ENCODE measurements at places on chromosomes 11 and 22. TPM values are rescaled to one million over a fixed set of nuclear protein-coding genes. Genes with fewer than 3 reads are reported as not detected.

OR52H1 gene
- not detected for total RNA-seq

NFAM1 gene
- 13.5 TPM for total RNA-seq

BCO2 gene
- total RNA-seq = 107 TPM

GGT1 gene
- 0.83 TPM for total RNA-seq

TIGD3 gene
- total RNA-seq = 0.56 TPM

MS4A6E gene
- not detected for total RNA-seq

HBE1 gene
- total RNA-seq = not detected

C1QTNF4 gene
- 0.42 TPM for total RNA-seq

EIF3L gene
- total RNA-seq = 272 TPM

CCDC116 gene
- not detected for total RNA-seq

OR2AG2 gene
- not detected for total RNA-seq

PKDREJ gene
- total RNA-seq = 0.15 TPM

NEFH gene
- 0.16 TPM for total RNA-seq

LRRC56 gene
- total RNA-seq = 0.35 TPM

CYTH4 gene
- total RNA-seq = 19.5 TPM

MPZL2 gene
- total RNA-seq = 29.6 TPM

HEPN1 gene
- not detected for total RNA-seq

MLC1 gene
- total RNA-seq = not detected

OR56A1 gene
- total RNA-seq = 0.03 TPM

CASP1 gene
- 21.5 TPM for total RNA-seq

CTR9 gene
- total RNA-seq = 28.4 TPM

APLNR gene
- 5.7 TPM for total RNA-seq

All from heart left ventricle (tissue), 16 donors.